ENCODE measurements at places on chromosomes 7 and 10.

GRCh38 chr7:26485367-26485934, 193.8 kb downstream of the SNX10 start:
- no peak for DNase-seq

DNA sequence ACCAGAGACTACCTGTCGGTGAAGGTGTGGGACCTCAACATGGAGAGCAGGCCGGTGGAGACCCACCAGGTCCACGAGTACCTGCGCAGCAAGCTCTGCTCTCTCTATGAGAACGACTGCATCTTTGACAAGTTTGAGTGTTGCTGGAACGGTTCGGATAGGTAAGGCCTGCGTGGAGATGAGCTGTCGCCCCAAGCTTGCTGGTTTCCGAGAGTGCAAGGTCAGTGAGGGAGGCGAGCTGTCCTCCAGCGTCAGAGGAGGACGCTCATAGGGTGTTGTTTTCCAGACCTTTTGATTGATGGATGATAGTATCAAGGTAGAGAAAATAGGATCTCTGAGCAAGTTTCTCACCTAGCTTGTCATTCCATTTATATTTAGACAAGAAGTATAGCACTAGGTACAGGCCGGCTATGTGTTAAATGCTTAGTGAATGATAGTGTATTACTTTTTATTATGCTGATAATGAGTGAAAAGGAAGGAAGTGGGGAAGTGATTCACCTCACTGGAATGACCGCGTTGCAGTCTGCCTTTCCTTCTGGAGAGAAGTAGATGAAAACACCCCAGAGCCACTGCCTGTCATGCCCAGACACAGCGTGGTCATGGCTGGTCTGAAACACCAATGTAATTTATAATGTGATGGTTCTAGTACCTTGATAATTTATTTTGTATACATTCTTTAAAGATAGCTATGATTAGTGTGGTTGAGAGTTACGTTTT, 33.9 kb downstream of the BNIP3 start:
- DNase-seq = no peak

GRCh38 chr7:24756545-24757352, 515 bp downstream of the GSDME start:
- no peak for DNase-seq

GRCh38 chr10:66834802-66835201, 91.0 kb upstream of the LRRTM3 start:
- DNase-seq = no peak

- DNase-seq = no peak
Measured at GRCh38 chr7:5638994-5639393, 142.5 kb downstream of the RNF216 start.

DNA sequence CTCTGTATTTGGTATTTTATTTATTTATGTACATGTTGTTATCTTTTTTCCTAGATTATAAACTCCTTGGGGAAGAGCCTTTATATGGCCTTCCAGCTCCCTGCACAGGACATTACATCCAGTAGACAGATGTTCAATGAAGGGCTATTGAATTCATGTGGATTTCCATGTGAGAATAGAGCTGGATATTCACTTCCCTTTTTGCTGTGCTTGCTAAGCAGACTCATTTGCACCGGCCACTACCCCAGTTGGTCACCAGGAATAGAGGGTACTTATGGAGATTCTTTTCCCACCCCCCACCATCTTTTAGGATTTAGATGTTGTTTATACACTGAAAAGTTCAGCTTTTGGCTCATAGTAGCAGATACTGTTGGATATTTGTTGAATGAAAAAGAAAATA, 374.1 kb downstream of the NRG3 start:
- DNase-seq = no peak

DNA sequence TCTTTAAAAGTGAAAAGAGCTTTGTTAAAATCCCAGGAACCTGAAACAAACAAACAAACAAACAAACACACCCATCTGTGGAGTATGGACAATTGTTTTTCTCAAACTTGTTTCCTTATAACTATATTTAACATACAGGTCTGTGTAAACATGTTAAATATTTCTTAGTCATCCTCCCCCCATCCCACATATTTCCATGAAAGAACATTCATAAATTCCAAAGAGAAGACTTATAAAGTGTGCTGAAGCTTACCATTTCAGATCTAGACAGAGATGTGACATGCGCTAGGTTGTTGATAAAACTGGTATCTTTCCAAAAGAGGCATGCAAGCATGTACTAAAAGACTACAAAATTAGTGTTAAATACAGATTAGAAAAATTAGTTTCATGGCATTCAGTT, 6.5 kb downstream of the FKBP14 start:
- DNase-seq = no peak

GRCh38 chr7:43244232-43244631, 131.8 kb downstream of the HECW1 start:
- no peak for DNase-seq

DNA sequence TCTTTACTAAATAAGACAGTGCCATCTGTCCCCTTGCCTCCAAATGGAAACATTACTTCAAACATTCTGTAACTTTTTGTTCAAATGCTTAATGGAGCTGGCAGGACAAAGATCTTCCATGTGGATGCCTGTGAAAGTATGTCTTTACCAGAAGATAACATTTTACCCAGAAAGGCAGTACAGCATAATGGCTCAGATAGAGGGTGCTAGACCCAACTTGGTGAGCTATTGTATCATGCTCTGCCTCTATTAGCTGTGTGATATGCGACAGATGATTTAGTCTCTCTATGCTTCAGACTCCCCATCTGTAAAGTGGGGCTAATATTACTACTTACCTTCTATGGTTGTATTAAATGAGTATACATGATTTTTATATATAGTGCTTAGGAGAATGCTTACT, 8.8 kb upstream of the SMKR1 start:
- no peak for DNase-seq

- DNase-seq = no peak
Measured at GRCh38 chr7:22996470-22996869, 17.5 kb downstream of the HYCC1 start.

DNA sequence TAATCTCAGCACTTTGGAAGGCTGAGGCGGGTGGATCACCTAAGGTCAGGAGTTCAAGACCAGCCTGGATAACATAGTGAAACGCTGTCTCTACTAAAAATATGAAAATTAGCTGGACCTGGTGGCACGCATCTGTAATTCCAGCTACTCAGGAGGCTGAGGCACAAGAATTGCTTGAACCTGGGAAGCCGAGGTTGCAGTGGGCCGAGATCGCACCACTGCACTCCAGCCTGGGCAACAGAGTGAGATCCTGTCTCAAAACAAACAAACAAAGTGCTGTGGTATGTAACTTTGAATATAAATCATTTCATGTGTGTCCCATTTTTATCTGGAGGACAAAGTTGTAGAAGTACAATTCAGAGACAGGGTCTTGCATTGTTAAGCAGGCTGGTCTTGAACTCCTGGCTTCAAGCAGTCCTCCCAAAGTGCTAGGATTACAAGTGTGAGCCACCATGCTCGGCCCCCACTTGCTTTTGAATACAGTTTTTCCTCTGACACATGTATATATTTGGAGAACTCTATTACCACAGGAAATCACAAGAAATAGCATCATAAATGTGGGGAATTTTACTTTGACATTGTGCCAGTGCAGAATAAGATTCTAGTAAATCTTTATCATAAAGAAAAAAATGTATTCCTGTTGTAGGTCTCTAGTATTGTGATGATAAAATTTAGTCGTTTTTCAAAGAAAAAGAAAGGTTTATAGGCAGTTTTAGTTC, 32.6 kb downstream of the PTPN12 start:
- no peak for DNase-seq

GRCh38 chr10:96789571-96790108, 42.5 kb upstream of the LCOR start:
- no peak for DNase-seq

DNA sequence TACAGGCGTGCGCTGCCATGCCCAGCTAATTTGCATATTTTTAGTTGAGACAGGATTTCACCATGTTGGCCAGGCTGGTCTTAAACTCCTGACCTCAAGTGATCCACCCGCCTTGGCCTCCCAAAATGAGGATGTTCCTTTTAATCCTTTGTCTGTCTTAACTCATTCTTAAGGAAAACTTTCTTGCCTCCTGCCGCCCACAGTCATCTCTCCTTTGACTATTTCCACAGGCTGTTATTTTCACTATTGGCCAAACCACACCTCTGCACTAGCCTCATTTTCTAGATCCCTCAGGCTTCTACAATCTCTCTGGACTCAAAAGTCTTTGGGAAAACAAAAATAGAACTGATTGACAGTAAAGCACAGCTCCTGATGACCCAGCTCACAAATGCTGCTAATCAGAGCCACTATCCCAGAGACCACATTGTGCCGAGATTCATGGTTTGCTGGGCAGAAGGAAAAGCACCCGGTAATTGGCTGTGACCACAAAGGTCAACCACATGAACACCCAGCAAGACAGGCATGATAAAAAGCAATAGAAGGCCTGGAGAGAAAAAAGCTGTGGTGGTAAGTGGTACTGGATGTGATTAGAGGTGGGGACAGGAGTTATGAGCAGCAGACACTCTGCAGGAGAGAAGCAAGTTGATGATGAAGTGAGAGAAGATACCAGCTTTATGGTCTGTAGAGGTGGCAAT, 44.1 kb upstream of the ZNRF2 start:
- no peak for DNase-seq

DNA sequence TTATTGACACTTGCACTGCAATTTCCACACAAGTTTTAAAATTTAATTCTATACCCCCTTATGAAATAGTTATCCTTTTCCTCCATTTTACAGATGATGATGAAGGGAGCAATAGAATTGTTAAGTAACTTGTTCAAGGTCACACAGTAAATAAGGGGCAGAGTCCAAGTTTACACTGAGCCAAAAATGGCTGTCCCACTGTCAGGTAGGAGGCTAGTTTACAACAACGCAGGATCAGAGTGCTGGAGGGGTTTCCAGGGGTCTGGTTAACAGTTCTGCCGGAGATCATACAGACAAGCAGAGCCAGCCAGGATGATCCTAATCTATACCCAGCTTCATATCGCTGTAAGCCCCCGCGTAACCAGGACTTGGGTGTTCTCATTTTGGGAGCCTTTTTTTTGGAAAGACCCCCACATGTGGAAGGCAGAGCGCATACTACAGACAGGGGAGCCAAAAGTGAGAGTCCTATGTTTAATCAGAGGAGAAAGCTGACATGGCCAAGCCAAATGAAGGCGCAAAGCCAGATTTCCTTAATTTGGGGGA, 524 bp upstream of the UNC5B start:
- no peak for DNase-seq

GRCh38 chr7:5614600-5614999, 166.9 kb downstream of the RNF216 start:
- no peak for DNase-seq

Measured in forelimb muscle (tissue), 1 donor.